ENCODE measurements at places on chromosomes 7 and 10.

GRCh38 chr10:71611131-71611530 lies 108.4 kb downstream of the C10orf105 start:
- DNase-seq, result no peak

DNA sequence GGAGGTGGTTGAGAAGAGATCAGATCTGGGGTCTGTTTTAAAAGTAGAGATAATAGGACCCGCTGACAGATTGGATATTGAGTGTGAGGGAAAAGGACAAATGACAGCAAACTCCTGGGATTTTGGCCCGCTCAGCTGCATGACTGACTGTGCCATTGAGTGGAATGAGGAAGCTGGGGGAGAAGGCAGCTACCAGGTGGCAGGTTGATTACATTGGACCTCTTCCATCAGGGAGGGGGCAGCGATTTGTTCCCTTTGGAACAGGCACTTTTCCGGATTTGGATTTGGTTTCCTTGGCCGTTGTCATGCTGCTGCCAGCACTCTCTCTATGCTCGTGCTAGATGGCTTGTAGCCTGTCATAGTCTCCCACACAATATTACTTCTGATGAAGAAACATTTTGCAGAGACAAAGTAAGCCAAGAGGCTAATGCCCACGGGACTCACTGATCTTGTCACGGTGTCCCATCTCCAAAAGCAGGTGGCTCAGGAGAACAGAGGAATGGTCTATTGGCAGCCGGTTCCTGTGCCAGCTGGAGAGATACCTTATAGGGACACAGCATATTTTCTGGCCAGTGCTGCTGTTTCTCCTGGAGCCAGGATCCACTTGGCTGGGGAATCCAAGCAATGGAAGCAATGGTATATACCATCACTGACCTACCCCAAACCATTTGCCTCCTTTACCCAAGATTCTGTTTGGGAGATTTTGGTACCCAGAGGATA lies 69.1 kb upstream of the WAC start:
- DNase-seq, result no peak

DNA sequence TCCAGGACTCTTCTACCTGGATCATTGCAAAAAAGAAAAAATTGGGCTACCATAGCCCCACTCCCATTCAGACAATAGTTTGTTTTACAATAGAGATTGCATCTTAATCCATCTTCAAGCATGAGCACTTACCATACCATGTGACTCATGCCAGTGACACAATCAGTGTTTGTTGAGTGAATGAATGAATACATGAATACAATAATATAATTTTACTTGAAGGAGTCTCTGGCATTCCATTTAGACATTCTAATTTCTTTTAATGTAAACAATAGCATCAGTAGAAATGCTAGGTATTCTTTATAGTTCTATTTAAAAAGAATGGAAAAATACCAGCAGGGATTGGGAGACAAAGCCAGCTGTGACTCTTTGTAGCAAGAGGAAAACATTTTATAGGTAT lies 141.6 kb upstream of the AKR1E2 start:
- DNase-seq, result no peak

DNA sequence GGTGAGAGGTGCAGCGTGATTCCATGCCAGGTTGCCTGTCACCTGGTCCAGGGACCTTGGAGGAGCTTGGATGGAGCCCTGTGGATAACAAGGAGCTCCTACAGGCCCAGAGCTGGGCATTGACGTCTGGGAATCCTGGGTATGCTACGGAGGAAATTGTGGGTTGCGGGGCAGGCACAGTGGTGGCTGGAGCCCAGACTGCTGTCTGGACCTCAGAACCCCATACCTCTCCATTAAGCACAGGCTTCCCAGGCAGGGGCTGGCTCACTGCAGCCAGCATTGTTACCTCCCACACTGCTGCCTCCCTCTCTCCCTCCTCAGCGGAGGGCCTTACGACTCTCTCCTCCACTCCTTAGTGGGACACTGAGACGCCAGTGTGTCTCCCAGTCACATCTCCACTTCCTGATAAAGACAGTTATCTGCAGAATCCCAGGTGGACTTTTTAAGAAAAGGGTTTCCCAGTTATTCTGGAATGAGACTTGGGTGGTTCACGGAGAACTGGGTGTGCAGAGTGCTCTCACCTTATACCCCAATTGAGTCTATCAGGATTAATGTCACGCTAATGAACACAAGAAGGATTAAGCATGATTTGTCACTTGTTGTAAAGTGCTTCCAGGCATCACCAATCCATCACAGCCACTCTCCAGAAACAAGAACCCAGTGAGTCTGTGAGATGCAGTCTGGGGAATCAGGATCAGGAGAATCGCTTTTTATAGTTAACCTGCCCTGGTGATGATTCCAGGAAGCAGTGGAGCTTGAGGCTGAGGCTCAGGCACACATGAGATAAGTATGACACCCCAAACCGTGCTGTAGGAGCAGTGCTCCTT lies 309.4 kb downstream of the RPS24 start:
- DNase-seq, result no peak

DNA sequence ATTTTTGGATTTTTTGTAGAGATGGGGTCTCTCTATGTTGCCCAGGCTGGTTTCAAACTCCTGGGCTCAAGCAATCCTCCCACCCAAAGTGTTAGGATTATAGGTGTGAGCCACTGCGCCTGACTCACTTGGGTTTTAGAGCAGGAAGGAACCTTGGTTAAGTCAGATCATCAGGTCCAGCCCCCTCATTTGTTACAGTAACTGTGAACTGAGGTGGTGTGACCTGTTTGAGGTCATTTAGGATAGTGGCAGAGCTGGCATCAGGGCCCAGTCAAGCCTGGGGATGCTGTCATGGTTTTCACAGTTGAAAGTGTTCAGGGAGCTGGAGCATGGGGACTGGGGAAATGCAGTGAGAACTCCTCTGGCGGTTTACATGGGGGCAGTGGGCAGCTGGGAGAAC lies 159.6 kb downstream of the TAX1BP1 start:
- DNase-seq, result no peak

DNA sequence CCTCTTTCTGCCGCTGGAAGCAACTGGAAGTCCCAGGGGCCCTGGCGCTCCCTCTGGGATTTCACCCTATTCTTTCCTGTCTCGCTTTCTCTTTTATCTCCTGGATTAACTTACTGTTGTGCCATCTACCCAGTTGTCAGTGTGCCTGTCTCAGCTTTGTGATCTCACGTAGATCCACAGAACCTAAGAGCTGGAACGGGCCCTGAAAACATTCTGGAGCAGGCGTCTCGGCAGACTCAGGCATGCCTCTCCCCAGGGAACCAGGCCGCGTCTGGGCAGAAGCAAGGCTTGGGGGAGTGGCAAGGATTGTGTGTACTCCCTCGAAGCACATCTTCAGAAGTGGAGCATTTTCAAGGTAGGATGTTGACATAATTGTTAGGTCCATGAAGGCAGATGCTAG lies 87.2 kb downstream of the KCNMA1 start:
- DNase-seq, result no peak

- no peak for DNase-seq
Observed at GRCh38 chr10:6416892-6417512, 163.1 kb downstream of the PRKCQ start.

DNA sequence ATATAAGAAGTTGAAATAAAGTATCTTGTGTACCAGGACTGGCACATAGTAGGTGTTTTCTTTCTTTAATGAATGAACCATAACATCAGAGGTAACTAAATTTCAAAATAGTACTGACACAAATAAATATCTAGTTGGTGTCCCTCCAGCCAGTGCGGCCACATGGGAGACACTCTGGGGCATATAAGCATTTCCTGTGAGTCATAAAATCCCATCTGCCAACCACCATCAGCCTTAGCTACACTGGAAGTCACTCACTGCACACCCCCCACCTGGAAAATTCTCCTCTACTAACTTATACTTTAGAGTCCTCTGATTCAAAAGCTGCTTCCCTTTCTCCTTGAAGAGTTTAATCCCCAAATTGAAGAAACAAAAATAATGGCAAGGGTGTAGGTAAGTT lies 32.5 kb downstream of the DYDC1 start:
- no peak for DNase-seq

DNA sequence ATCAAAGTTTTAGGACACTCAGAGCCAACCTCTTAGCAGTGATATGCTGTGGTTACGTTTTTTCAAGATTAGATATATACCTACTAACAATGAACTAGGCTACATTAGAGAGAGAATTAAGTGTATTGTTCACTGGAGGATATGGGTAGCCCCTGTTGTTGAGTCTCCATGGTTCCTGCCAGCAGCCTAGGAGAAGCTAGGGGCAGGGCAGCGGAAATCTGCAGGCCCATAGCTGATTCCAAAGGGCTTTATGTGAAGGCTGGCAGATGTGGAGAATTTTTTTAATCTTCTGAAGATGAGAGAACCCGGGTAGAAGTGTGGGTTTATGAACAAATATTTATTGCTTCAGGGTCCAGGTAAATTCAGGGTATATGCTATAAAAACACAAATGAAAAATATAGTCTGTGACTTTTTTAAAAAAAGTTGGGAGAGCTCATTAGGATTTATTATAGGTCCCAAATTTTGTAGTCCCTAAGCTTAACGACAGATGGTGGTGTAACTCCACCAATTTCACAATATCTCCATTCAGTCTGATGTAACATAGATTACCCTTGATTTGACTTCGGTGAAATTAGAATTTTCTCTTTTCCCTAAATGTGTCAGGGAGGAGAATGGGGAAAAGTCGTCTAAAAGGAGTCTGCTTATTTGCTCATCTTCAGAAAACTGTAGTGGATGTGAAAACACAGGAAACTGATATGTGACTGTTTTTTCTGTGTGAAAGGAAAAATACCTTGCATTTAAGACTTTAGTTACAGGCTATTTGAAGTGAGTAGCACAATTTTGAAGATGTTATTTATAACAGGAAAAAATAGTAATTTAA lies 163.0 kb upstream of the PPP1R3A start:
- DNase-seq, result peak; percentile 34

DNA sequence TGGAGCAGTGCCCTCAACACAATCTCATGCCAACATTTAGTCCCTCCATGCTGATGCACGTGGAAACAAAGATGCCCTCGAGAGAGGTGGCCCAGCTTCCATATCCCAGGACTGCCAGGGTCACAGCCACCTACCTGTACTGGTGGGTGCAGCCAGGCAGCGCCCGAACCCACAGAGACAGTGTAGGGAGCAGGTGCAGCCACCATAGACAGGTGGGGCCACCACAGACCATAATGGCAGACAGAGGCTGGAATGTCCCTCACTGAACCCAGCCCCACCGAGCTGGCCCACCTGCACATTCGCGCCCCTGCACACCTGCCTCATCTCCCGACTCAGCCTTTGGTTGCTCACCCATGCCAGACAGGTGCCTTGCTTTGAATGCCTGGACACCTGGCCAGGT lies 18.3 kb upstream of the CPXM2 start:
- no peak for DNase-seq

DNA sequence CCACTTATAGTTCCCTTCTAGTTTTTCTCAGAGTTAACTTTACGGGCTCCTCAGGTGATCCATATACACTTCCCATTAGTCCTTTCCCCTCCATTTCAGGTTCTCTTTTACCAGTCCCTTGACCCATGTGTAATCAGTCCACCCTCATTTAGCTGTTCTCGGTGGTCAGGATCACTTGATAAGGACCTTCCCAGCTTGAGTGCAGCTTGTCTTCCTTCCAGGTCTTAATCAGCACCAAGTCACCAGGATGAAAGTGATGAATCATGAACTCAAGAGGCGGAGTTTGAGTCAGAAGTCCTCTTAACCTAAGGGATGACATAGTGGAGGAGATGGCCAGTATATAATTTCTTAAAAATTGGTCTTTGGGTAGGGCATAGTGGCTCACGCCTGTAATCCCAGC lies 63.1 kb upstream of the CNTNAP2 start:
- DNase-seq, result no peak

DNA sequence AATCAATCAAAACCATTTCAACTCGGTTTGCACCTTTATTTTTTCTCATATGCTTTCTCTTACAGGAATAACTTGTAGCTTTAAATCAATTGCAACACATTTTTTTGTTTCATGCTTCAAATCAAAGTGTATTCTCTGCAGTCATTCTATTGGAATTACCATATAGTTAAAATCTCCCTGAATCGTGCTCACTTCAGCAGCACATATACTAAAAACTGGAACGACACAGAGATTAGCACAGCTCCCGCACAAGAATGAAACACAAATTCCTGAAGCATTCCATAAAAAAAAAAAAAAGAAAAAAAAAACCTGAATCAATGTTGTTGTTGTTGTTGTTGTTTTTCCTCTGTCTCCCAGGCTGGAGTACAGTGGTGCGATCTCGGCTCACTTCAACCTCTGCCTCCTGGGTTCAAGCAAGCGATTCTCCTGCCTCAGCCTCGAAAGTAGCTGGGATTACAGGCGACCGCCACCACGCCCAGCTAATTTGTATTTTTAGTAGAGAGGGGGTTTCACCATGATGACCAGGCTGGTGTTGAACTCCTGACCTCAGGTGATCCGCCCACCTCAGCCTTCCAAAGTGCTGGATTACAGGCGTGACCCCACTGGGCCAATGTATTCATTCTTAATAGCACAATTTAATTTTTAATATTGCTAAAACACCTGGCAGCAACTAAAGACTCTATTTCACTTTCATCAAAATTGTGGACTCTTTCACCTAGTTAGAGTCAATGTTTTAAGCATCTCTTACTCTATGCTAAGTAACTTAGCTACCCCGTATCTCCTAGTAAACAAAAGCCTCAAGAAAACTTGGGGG lies 26.3 kb downstream of the ANKRD61 start:
- no peak for DNase-seq

GRCh38 chr7:78368771-78369170 lies 570.2 kb downstream of the PHTF2 start:
- no peak for DNase-seq

GRCh38 chr10:131898061-131898460 lies 2.7 kb upstream of the PPP2R2D start:
- DNase-seq, result no peak

GRCh38 chr10:34730726-34731125 lies 84.4 kb downstream of the PARD3 start:
- DNase-seq, result no peak

DNA sequence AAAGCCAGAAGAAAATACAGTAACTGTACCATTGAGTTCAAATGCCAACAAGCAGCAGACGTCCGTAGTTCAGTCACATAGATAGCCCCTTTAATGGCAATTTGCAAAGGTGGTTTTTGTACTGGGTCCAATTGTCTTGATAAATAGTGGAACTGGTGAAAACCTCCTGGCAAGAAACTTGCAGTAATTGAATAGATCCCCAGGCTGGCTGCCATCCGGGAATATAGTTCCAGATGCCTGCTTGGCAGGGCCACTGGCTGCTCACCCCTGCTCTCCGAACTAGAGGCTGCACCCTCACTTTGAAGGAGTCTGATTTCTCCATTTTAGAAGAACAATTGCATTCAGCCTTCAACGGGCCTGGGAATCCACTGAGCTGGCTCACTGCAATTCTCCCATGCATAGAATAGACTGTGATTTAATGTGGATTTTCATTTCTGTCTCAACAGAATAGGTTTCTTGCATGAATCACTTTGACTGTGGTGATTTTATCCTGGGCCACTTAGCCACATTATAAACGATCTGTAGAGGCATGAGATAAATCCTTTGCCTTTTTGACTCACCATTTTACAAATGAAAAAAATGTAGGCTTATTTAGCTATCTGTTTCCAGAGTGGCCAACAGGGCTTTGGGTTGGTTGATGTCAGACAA lies 35.9 kb upstream of the ELMO1 start:
- no peak for DNase-seq

- DNase-seq, result no peak
Observed at GRCh38 chr7:155722118-155722517, 77.7 kb downstream of the RBM33 start.

GRCh38 chr7:100053215-100053614 lies 3.6 kb downstream of the ZSCAN21 start:
- peak; percentile 32 for DNase-seq

Measured in NCI-H1105 (cell line).